ENCODE measurements at places on chromosomes 13 and 19. TPM values are rescaled to one million over a fixed set of nuclear protein-coding genes. Genes with fewer than 3 reads are reported as not detected.

The RAB4B gene
- 24.8 TPM for total RNA-seq

The HIPK4 gene
- 0.13 TPM for total RNA-seq

The ZNF85 gene
- 7.4 TPM for total RNA-seq

The CNFN gene
- 4.6 TPM for total RNA-seq

The TNNT1 gene
- total RNA-seq, result 116 TPM

The RAB20 gene
- total RNA-seq, result 7.9 TPM

The NLRP4 gene
- total RNA-seq, result not detected

The PPM1N gene
- 3.3 TPM for total RNA-seq

The IZUMO2 gene
- total RNA-seq, result not detected

The ZNF726 gene
- 7.2 TPM for total RNA-seq

The GPR4 gene
- total RNA-seq, result 0.23 TPM

The TMPRSS9 gene
- 0.23 TPM for total RNA-seq

The CYP2F1 gene
- not detected for total RNA-seq

The SLC8A2 gene
- 0.10 TPM for total RNA-seq

The NRTN gene
- total RNA-seq, result 0.80 TPM

The ZGLP1 gene
- total RNA-seq, result 1.3 TPM

The TNFSF9 gene
- total RNA-seq, result 2.9 TPM

The CCDC70 gene
- total RNA-seq, result not detected

The GJB6 gene
- 6.3 TPM for total RNA-seq

The CEACAM5 gene
- total RNA-seq, result 0.51 TPM
